ENCODE measurements at places on chromosomes 4 and X. TPM values are rescaled to one million over a fixed set of nuclear protein-coding genes. Genes with fewer than 3 reads are reported as not detected.

Gene ODAPH
- total RNA-seq, result not detected

Gene CSAG1
- not detected for total RNA-seq

Gene DUSP21
- not detected for total RNA-seq

- no peaks in the 10 kb centered on the region for H3K27me3 ChIP-seq
- peaks cover 53% of the 10 kb centered on the region for H3K4me1 ChIP-seq
- no peaks in the 10 kb centered on the region for H3K36me3 ChIP-seq
- peak overlapping the region; percentile 83 for H3K4me3 ChIP-seq
- DNase-seq, result no peak
These were observed 1.2 kb downstream of the TADA2B start for GRCh38 chr4:7044137-7044930.

GRCh38 chrX:129771266-129771995 is 8.3 kb upstream of the SASH3 start:
- H3K27me3 ChIP-seq, result no peaks in the 10 kb centered on the region
- peak; percentile 50 for DNase-seq
- peak overlapping the region; percentile 42 for H3K27ac ChIP-seq

- H3K27me3 ChIP-seq, result no peaks in the 10 kb centered on the region
- no peak overlapping the region for H3K27ac ChIP-seq
- H3K36me3 ChIP-seq, result no peaks in the 10 kb centered on the region
- H3K4me1 ChIP-seq, result no peaks in the 10 kb centered on the region
These were observed 616.7 kb upstream of the PCDH7 start for GRCh38 chr4:30103455-30103854.
